ENCODE measurements at places on chromosomes 4 and X. TPM values are rescaled to one million over a fixed set of nuclear protein-coding genes. Genes with fewer than 3 reads are reported as not detected.

GRCh38 chr4:39976945-39977488 lies 694 bp downstream of the PDS5A start:
- no peaks in the 10 kb centered on the region for H3K36me3 ChIP-seq
- peak overlapping the region; percentile 86 for H3K4me3 ChIP-seq
- DNase-seq: no peak
- peak overlapping the region; percentile 97 for H3K27ac ChIP-seq
- peaks cover 55% of the 10 kb centered on the region for H3K4me1 ChIP-seq
- no peaks in the 10 kb centered on the region for H3K27me3 ChIP-seq

DNA sequence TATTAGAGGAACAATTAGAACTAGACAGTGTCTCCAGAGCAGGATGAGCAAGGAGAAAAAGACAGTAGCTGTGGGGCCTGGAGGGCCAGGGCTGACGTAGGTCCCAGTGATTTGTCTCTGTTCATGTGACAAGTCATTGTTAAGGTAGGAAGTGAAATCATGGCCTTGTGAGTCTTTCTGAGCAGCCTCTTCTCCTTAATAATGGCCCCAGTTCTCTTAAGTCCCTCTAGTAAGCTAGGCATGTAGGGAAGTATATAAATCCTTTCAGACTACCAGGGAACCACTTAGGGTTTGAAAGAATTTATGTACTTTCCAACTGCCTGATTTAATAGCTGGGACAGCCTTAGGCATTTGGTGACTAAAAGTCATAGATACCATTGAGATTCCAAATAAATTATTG lies 133.0 kb downstream of the KLHL8 start:
- no peaks in the 10 kb centered on the region for H3K27me3 ChIP-seq
- H3K4me1 ChIP-seq: peaks cover 25% of the 10 kb centered on the region
- no peak overlapping the region for H3K27ac ChIP-seq
- H3K36me3 ChIP-seq: peaks cover 4% of the 10 kb centered on the region
- DNase-seq: no peak

- no peaks in the 10 kb centered on the region for H3K27me3 ChIP-seq
- no peak overlapping the region for H3K27ac ChIP-seq
- no peaks in the 10 kb centered on the region for H3K36me3 ChIP-seq
- H3K4me3 ChIP-seq: no peak overlapping the region
- DNase-seq: no peak
- H3K4me1 ChIP-seq: no peaks in the 10 kb centered on the region
Observed at GRCh38 chr4:187274153-187274552, 550.5 kb upstream of the FAT1 start.

DNA sequence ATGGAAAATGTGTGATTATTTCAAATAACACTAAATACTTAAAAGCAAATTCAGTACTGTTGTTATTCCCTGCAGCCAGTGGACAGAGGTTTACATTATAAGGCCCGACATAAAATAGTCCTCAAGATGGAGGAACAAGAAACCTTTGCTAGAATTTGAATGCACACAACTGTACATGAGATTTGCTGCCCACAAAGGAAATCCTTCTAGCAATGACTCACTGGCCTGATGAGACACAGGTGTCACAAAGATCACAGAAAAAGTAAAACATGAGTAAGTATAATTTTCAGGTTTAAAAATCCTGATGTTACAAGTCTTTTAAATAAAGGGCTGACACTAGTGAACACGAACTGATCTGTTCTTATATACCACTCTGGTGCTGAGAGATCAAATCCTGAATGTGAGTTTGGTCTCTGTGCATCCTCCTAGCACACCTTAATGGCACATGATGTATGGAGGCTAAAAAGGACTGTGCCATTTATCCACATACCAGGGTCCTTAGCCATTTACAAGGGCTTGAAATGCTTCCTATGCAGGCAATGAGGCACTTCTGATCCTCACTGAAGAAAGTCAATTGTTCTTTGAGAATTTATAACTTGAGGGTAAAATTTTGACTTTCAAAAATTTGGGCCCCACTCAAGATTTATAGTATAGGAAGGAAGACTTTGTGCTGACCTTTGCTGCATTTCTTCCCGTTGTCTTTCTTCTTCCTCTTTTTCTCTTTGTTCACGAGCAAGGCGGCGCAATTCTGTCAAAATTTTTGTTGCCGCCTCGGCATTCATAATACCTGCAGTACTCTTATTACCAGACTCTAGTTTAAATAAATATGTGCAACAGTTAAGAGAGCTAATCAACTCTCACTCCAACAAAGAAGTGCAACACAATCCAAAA lies 23.0 kb downstream of the MAP7D3 start:
- no peak for DNase-seq
- H3K4me1 ChIP-seq: peaks cover 11% of the 10 kb centered on the region
- no peak overlapping the region for H3K27ac ChIP-seq
- H3K27me3 ChIP-seq: no peaks in the 10 kb centered on the region
- H3K36me3 ChIP-seq: peaks cover 9% of the 10 kb centered on the region

- H3K27me3 ChIP-seq: no peaks in the 10 kb centered on the region
- H3K4me3 ChIP-seq: no peak overlapping the region
- DNase-seq: no peak
- H3K4me1 ChIP-seq: no peaks in the 10 kb centered on the region
- H3K27ac ChIP-seq: no peak overlapping the region
Observed at GRCh38 chrX:7614616-7615015, 228.4 kb upstream of the VCX start.

GRCh38 chrX:120562569-120562926 lies 1.8 kb upstream of the CUL4B start:
- H3K27me3 ChIP-seq: no peaks in the 10 kb centered on the region
- H3K36me3 ChIP-seq: peaks cover 4% of the 10 kb centered on the region
- H3K4me3 ChIP-seq: no peak overlapping the region
- peak overlapping the region; percentile 95 for H3K27ac ChIP-seq
- H3K4me1 ChIP-seq: peaks cover 29% of the 10 kb centered on the region
- no peak for DNase-seq

DNA sequence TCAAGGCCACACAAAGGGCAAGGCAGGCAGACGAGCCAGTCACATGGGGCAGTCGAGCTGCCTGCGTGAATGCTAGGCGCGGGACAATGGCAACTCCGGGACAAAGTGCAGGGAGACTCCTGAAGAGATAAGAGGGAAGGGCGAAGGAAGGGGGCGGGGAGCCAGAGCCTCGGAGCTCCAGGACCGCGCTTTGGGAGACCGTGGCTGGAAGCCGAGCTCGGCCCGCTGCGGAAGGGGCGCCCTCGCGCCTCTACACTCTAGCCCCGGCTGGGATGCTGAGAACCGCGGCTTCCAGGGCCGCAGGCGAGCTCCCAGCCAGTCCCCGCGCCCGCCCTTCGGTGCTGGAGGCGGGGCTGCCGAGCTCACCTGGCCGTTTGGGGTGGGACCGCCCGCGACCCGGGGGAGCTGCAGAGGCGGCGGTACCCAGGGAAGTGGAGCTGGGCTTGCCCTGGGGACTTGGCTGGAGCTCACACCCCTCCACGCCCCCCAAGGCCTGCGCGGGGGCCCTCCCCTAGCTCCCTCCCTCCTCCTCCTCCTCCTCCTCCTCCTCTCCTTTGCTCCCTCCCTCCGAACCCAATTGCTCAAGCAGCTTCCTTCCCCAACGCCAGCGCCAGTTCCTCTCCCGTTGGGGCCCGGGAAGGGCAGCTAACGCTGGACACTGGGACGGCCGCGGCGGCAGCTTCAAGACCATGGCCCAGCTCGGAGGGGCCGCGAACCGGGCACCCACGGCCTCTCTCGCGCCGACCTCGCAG lies at the start of gene SOWAHD:
Gene SOWAHD (plus strand): TSS at position 610 of the 752 bp plus-strand sequence. CDS start 80 bp downstream, at position 690.
- H3K36me3 ChIP-seq: no peaks in the 10 kb centered on the region
- peak within 1 kb of the TSS; percentile 81 for H3K4me3 ChIP-seq
- DNase-seq: peak; percentile 90
- peak within 1 kb of the TSS; percentile 42 for H3K27ac ChIP-seq
- H3K27me3 ChIP-seq: no peaks in the 10 kb centered on the region
- peaks cover 56% of the 10 kb centered on the region for H3K4me1 ChIP-seq

- DNase-seq: no peak
- no peaks in the 10 kb centered on the region for H3K36me3 ChIP-seq
- H3K4me1 ChIP-seq: no peaks in the 10 kb centered on the region
Observed at GRCh38 chr4:169201222-169202144, 69.3 kb downstream of the SH3RF1 start.

DNA sequence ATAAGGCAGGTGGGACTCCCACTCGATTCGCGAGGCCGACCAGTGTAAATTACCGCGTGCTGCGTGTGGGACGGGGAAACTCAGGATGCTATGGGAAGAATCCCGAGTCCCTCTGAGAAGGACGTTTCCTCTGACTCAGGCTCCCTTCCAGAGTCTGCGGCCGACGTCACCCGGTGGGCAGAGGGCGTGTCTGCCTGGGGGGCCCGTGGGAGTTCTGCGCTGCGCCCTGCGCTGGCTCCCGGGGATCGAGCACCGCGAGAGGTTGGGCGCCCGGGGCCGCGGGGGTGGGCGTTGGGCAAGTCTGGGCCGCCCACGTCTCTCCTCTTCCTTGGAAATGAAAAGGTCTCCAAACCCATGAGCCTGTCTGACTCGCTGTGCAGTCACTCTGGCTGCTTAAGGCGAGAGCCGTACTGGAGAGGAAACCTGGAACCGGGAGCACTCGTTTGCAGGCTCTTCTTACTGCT lies 568 bp downstream of the NIPAL1 start:
- DNase-seq: peak; percentile 79
- peaks cover 21% of the 10 kb centered on the region for H3K27me3 ChIP-seq
- H3K36me3 ChIP-seq: no peaks in the 10 kb centered on the region
- no peaks in the 10 kb centered on the region for H3K4me1 ChIP-seq
- no peak overlapping the region for H3K27ac ChIP-seq

GRCh38 chr4:110224142-110224541 lies 25.7 kb upstream of the ELOVL6 start:
- H3K27me3 ChIP-seq: no peaks in the 10 kb centered on the region
- no peaks in the 10 kb centered on the region for H3K36me3 ChIP-seq
- DNase-seq: no peak
- H3K4me1 ChIP-seq: no peaks in the 10 kb centered on the region

DNA sequence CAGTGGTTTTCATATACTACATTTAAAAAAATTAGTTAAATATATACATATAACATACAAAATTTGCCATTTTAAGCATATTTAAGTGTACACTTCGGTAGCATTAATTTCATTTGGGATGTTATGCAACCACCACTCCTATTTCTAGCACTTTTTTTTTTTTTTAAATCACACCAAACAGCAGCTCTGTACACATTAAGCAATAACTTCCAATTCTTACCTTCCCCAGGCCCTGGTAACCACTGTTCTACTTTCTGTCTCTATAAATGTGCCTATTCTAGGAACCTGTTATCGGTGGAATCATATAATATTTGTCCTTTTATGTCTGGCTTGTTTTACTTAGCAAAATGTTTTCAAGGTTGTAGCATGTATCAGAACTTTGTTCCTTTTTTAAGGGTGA lies 39.1 kb downstream of the TMEM164 start:
- no peak overlapping the region for H3K4me3 ChIP-seq
- no peaks in the 10 kb centered on the region for H3K27me3 ChIP-seq
- H3K4me1 ChIP-seq: no peaks in the 10 kb centered on the region
- H3K27ac ChIP-seq: no peak overlapping the region
- H3K36me3 ChIP-seq: no peaks in the 10 kb centered on the region

- H3K4me1 ChIP-seq: peaks cover 17% of the 10 kb centered on the region
- H3K27ac ChIP-seq: no peak overlapping the region
- no peak overlapping the region for H3K4me3 ChIP-seq
- no peak for DNase-seq
- no peaks in the 10 kb centered on the region for H3K27me3 ChIP-seq
- peaks cover 5% of the 10 kb centered on the region for H3K36me3 ChIP-seq
Observed at GRCh38 chr4:243426-243825, 61.8 kb downstream of the ZNF732 start.

GRCh38 chrX:18888281-18888680 lies 95.6 kb downstream of the PHKA2 start:
- DNase-seq: peak; percentile 41
- no peak overlapping the region for H3K4me3 ChIP-seq
- no peak overlapping the region for H3K27ac ChIP-seq

GRCh38 chrX:121307449-121307848 lies 260.0 kb downstream of the GLUD2 start:
- no peak for DNase-seq
- no peaks in the 10 kb centered on the region for H3K4me1 ChIP-seq
- H3K27me3 ChIP-seq: no peaks in the 10 kb centered on the region
- H3K27ac ChIP-seq: no peak overlapping the region
- H3K36me3 ChIP-seq: no peaks in the 10 kb centered on the region

DNA sequence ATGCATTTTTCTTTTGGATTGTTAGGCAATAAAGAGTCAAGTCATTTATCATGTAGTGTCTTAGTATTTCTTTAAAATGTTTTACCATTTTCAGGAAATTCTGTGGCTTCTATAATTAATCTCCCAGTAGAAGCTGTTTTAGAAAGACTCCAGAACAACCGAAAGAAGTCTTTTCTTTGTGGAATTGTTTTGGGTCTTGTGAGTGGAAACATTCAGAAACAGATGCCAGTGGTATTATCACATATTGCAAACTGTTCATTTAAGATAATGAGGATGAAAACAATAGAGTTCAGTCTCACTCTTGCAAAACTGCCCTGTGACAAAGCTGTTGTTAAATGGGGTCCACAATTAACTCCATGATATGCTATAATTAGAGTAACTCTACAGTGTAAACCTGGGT lies 211.2 kb upstream of the KIT start:
- no peaks in the 10 kb centered on the region for H3K36me3 ChIP-seq
- H3K27ac ChIP-seq: no peak overlapping the region
- no peak overlapping the region for H3K4me3 ChIP-seq
- H3K27me3 ChIP-seq: no peaks in the 10 kb centered on the region
- no peak for DNase-seq

- H3K27me3 ChIP-seq: no peaks in the 10 kb centered on the region
- H3K27ac ChIP-seq: no peak overlapping the region
- H3K4me3 ChIP-seq: no peak overlapping the region
- no peaks in the 10 kb centered on the region for H3K4me1 ChIP-seq
Observed at GRCh38 chr4:89142691-89143669, 31.6 kb downstream of the TIGD2 start.

DNA sequence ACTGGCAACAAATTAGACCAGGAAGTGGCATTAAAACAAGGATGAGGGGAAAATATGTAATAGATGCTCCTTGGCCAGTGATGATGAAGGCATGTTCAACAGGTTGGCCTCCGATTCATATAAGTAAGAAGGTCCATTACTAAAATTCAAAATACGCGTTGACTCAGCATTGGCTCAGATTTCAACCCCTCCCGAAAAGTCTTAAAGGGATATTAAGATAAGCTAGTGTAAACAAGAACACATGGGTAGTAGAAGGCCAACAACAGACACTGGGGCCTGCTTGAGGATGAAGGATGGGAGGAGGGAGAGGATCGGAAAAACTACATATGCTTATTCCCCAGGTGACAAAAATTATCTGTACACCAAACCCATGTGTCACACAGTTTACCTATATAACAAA lies 19.1 kb upstream of the LAP3 start:
- no peaks in the 10 kb centered on the region for H3K27me3 ChIP-seq
- no peak overlapping the region for H3K27ac ChIP-seq
- H3K36me3 ChIP-seq: no peaks in the 10 kb centered on the region
- H3K4me3 ChIP-seq: no peak overlapping the region

SNCA gene
- total RNA-seq: 14.3 TPM

IDUA gene
- total RNA-seq: 18.3 TPM

ABCB7 gene
- 25.5 TPM for total RNA-seq

NXF2 gene
- total RNA-seq: not detected

CSN1S1 gene
- not detected for total RNA-seq

RASGEF1B gene
- total RNA-seq: 34.9 TPM

CHST7 gene
- total RNA-seq: 43.9 TPM

NPNT gene
- 18.9 TPM for total RNA-seq

PPP1R2C gene
- not detected for total RNA-seq

PIR gene
- total RNA-seq: 29.4 TPM
